Activated naive CD4-positive, alpha-beta T cell treated with anti-CD3 and anti-CD28 coated beads, Interleukin-2, amount 10 ng/mL, durations not matched to agents 7 days and 5 days (primary cell): ENCODE measurements at places on chromosomes 6 and 20.

- DNase-seq, result no peak
Observed at GRCh38 chr6:87200469-87201175, 45.3 kb downstream of the ZNF292 start.

DNA sequence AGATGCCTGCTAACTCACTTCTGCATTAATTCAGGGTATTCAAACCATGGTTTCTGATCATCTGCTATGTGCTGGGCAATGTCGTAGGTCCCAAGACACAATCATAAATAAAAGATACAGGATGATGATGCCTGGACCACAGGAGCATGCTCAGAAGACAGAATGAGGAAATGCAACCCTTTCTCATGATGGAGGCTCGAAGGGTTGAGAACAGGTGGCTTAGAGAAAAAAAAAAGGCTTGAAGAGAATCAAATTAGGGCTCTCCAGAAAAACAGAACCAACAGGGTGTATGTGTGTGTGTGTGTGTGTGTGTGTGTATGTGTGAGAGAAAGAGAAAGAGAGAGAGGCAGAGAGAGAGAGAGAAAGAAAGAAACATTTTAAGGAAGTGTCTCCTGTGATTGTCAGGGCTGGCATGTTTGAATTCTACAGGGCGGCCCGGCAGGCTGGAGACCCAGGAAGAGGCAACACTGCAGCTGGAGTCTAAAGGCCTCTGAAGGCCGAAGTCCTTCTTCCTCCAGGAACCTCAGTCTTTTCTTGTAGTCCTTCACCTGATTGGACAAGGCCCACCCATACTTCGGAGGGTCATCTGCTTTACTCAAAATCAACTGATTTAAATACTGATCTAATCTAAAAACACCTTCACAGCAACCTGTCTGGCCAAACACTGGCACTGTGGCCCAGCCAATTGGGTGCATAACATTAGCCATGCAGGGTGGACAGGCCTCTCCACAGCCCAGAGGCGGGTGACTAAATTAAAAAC, 143.8 kb downstream of the ERMARD start:
- DNase-seq, result no peak

DNA sequence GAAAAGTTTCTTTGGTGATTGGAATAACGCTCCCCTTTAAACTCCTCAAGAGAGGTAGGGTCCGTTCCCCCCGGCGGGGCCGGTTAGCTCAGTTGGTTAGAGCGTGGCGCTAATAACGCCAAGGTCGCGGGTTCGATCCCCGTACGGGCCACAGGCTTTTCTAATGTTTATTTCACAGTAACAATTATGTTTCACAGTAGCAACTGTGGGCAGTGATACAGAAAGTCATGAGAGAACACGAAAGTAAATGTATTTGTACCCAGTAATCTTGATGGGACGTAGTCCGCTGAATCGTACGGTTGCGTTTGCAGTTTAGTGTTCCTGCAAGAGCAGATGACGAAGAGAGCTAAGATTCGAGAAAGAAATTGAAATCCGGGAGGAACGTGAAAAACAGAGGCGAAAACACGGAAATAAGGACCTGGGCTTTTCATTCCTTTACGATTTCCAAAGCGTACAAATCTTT, 505.5 kb downstream of the PRIM2 start:
- DNase-seq, result no peak

DNA sequence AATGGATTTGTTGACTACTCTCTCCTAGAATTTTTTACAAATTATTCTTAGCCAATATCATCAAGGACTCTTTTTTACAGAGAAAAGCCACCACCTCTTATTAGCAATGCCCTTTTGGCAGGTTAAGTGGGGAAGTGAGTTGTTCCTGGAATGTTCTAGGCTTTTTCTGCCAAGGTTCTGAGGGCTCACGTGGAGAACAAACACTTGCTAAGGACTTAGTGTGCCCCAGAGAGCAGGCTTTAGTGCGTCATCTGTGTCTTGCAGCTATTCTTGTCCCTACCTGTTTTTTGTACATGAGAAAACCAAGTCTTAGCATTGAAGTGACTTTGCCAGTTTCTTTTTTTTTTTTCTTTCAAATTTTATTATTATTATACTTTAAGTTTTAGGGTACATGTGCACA, 33.5 kb downstream of the CFAP61 start:
- no peak for DNase-seq

GRCh38 chr6:15880262-15880973, 217.6 kb upstream of the DTNBP1 start:
- DNase-seq, result no peak

- DNase-seq, result no peak
Observed at GRCh38 chr6:31732029-31732428, 2.9 kb upstream of the DDAH2 start.

DNA sequence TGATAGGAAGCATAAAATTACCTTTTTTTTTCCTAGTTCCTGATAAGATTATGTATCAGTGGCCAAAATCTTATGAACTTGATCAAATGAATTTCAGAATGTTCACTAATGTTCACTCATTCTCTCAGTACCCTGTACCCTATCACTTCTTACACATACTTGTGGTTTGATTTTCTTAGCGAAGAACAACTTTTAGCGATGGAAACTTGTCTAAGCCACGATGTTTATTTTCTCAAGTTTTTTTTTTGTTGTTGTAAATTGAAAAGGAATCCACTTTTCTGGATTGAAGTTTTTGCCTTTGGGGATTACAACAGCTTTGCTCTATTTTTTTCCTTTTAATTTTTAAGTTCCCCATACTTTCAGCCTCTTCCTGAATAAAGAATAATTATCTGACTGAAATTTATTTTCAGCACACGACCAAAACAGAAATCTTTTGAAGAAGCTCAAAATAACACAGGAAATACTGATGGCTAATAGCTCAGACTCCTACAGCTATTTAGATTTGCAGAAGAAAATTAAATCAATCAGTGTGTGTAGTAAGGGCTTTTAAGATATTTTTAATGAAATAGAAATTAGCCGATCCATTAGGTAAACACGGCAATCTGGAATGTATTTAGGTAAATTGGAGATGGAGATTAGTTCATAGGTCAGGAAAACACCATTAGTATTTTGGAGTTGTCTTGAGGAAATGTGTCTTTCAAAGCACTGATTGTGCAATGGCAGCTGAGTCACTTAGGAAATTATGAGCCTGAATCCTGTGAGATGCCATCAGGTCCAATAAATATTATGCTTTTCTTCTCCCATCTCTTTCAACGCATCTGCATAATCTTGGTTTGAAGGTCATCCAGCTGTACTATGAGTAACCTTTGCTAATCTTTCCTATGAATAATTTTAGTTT, 217.5 kb downstream of the GJA1 start:
- no peak for DNase-seq

DNA sequence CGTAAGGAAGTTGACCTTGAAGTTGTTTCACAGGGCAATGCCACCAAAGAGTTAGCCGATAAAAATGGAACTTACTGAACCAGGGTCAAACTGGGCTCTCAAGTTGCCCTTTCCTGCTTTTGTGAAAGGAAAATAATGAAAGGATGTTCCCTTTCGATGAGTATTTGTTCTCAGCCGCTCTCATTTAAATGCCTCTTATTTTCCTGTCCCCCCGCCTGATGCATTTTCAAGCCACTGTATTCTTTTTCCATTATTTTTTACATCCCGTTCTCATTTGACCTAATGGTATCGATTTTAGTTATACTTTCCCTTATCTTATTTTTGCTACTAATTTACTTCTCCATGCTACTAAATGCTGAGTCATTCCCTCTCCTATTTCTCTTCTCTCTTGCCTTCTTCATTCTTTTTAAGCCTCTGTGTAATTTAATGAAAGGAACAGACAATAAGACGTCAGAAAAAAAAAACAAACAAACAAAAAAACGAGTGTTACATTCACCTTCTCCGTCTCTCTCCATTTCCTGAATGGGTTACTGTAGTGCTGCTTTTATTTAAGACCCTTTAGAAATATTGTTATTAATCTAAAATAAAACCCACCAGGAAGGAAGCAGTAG, 655 bp upstream of the NDUFAF4 start:
- DNase-seq, result no peak

DNA sequence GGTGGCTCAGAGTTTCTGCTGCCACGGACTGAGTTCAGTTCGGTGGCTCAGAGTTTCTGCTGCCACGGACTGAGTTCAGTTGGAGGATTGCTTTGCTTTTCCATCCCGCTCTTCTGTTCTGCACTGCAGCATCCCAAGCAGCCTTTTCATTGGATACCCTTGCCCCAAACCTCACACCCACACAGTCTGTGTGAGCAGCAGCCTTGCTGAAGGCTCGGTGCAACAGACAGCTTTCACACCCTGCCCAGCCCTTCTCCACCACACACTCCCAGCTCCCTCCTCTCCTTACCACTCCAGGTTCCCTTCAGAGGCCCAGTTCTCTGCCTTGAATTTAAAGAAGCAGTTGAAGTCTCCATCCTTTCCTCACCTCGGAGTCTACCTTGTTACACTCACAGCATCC, 52.5 kb upstream of the CHD6 start:
- no peak for DNase-seq

DNA sequence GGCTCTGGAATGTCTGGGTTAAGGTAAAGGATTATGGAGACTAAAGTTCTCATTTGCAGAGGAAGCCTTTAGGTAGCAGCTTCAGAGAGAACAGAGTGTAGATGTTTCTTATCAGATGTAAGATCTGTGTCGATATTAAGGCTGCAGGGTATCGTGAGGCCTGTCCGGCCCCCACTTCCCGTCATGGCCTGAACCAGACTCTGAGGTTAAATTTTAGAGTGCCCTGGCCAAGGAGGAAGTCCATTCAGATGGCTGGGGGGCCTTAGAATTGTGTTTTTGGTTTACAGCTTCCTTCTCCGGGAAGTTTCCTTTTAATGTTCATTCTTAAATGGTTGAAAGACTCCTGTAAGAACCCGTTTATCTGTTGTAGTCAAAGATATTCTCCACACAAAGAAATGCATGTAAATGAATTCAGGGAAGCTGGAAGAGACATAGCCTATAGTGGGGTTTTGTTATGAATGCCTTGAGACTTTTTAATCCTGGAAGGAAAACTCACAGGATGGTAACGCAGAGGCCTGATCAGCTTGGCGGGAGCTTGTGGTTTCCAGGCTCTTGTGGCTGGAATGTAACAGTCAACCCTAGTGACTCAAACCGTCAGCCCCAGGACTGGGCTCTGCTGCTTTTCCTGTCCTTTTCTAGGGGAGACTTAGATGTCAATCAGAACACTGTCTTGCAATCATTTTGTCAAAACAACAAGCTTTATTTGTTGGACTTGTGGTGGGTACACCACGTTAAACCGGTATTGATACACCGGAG, 34.7 kb downstream of the KIF25 start:
- DNase-seq, result no peak
